Activated CD4-positive, alpha-beta T cell treated with anti-CD3 and anti-CD28 coated beads, Interleukin-2, amount 50 U/mL, for 4 hours (primary cell): ENCODE measurements at places on chromosomes 12 and 14.

GRCh38 chr12:56999456-56999855, 6.9 kb downstream of the ZBTB39 start:
- DNase-seq: no peak

GRCh38 chr14:88535149-88535548, 19.7 kb downstream of the PTPN21 start:
- DNase-seq: no peak

GRCh38 chr12:108648371-108648770, 14.7 kb upstream of the SELPLG start:
- DNase-seq: no peak

DNA sequence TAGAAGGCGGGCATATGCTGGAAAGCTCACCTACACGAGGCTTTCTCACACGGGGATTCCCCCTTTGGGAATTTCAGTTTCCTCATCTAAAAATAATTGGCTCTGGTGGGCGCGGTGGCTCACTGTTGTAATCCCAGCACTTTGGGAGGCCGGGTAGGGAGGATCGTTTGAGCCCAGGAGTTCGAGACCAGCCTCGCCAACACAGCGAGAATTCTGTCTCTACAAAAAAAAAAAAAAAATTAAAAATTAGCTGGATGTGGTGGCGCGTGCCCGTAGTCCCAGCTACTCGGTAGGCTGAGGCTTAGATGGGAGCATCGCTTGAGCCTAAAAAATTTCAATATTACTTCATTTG, 400 bp upstream of the NDUFA12 start:
- no peak for DNase-seq

DNA sequence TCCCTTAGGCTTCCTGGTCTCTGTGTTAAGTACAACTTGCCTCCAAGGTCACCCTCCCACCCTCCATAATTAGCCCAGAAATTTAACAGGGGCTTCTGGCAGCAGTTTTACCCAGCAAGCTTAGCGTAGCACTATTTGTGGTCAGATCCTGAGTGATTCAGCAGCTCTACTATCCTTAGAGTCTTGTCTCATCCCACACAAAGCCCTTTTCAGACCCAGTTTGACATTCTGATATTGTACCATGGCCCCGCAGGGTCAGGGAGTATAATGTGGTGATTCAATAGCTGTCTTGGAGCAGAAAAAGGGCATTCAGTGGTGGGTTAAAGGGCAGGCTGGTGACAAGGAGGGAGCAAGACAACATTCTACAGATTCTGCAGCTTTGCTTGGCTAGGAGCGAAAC, 153.8 kb upstream of the DDHD1 start:
- no peak for DNase-seq

- DNase-seq: peak; percentile 11
Observed at GRCh38 chr14:100239211-100239839, 381 bp downstream of the YY1 start.

- DNase-seq: no peak
Observed at GRCh38 chr14:98240376-98240775, 1031.6 kb downstream of the BCL11B start.

GRCh38 chr12:4526923-4527546, 11.7 kb upstream of the RAD51AP1 start:
- no peak for DNase-seq

- DNase-seq: no peak
Observed at GRCh38 chr14:101625336-101626097, 64.2 kb downstream of the DIO3 start.

GRCh38 chr12:82144505-82144904, 213.7 kb downstream of the CCDC59 start:
- DNase-seq: no peak

GRCh38 chr14:75369506-75369905, 58.3 kb upstream of the JDP2 start:
- DNase-seq: no peak

GRCh38 chr14:100211366-100211765, 27.6 kb upstream of the YY1 start:
- no peak for DNase-seq

- no peak for DNase-seq
Observed at GRCh38 chr12:79826267-79827128, 108.4 kb downstream of the PPP1R12A start.

DNA sequence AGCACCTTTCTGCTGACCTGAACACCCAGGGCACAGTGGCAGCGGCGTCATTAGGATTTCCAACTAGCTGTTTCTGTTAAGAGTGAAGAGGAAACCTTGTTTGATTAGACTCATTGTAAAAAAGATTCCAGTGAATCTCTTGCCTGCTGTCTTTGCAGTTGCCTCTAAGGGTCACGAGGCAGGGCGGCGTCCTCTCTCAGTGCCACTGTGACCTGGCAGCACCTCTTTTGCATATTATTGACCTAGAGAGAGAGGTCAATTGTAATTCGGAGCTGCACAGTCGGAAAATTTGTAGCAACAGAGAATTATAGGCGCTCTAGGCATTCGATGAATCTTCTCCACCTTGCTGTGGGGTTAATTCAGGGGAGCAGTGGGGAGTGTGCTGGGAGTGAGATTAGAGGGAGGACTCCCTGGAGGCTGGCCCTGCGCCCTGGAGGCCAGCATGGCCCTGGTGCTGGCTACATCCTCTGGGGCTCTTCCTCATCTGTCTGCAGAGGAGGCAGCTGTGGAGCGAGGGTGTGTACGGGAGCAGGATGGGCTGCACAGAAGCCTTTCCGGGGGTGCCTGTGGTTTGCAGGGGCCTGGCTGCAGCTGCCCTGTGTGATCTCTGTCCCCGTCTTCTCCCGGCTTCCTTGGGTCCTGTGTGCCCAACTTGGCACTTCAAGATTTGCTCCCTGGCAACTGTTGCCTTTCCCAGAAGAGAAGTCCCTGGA, 14.3 kb downstream of the PACS2 start:
- no peak for DNase-seq
